Activated T-cell treated with anti-CD3 and anti-CD28 coated beads, Interleukin-2, amount 50 U/mL, for 72 hours (primary cell): ENCODE measurements at places on chromosomes 5 and 9.

DNA sequence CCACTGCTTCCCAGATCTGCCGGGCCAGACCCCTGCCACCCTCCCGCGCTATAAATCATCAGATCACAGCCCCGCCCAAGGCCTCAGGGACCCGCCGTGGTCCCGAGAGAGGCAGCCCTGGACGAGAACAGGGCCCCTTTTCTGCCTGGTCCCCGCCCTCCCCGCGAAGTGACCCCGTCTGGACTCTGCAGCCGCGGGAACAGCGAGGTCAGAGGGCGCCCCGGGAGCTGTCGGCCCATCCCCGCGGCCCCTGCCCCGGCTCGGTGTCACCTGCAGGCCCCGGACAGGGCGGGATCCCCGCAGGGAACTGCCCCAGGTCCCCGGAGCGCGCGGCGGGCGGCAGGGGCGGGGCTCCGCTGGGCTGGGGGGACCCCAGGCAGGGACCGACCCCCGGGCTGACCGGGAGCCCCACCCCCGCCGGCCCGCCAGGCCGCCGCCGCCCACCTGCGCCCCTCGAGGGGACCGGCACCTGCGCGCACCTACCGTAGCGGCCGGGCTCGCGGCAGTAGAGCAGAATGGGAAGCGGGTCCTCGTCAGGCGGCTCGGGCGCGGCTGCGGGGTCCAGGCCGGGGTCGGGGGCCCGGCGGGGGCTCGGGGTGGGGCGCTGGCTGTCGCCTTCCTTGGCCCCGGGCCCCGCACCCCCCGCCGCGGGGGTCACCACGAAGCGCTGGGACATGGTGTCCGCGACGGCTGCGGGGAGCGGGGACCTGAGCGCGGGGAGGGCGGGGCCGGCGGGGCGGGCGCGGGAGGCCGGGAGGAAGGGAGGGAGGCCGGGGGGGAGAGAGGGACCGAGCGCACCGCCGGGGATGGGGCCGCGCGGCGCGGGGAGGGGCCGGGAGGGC lies 43.5 kb upstream of the SLC12A7 start:
- no peak overlapping the region for H3K27ac ChIP-seq
- no peak for DNase-seq
- H3K4me1 ChIP-seq = no peaks in the 10 kb centered on the region

DNA sequence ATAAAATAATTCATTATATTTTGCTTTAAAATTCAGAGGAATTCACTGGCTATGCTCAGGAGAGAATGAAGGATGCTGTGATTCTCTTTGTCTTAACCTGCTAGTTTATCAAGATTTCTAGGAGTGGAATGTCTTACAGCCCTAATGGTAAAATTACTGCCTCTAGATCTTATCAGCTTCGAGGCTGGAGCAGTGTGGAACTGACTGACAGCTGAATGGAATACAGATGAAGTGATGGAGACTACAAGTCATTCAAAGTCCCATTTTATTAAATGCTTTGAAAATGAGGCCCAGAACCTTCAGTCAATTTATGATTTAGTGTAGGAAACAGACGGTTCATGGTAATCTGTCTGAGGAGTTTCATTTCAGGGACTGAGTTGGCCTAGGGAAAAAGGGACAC lies 202.1 kb downstream of the RFX3 start:
- no peak for DNase-seq
- H3K27me3 ChIP-seq = no peaks in the 10 kb centered on the region
- no peaks in the 10 kb centered on the region for H3K4me1 ChIP-seq
- no peak overlapping the region for H3K4me3 ChIP-seq
- peaks cover 8% of the 10 kb centered on the region for H3K36me3 ChIP-seq

GRCh38 chr5:66713998-66714397 lies 117.8 kb downstream of the MAST4 start:
- H3K36me3 ChIP-seq = peaks cover 3% of the 10 kb centered on the region
- peak; percentile 2 for DNase-seq
- no peaks in the 10 kb centered on the region for H3K27me3 ChIP-seq
- peaks cover 5% of the 10 kb centered on the region for H3K4me1 ChIP-seq
- no peak overlapping the region for H3K4me3 ChIP-seq

- H3K36me3 ChIP-seq = peaks cover 3% of the 10 kb centered on the region
- H3K4me1 ChIP-seq = peaks cover 16% of the 10 kb centered on the region
- no peak for DNase-seq
- peaks cover 62% of the 10 kb centered on the region for H3K27me3 ChIP-seq
- H3K27ac ChIP-seq = no peak overlapping the region
- H3K4me3 ChIP-seq = peak overlapping the region; percentile 70
Measured at GRCh38 chr5:161546095-161546469, 443 bp downstream of the GABRB2 start.

DNA sequence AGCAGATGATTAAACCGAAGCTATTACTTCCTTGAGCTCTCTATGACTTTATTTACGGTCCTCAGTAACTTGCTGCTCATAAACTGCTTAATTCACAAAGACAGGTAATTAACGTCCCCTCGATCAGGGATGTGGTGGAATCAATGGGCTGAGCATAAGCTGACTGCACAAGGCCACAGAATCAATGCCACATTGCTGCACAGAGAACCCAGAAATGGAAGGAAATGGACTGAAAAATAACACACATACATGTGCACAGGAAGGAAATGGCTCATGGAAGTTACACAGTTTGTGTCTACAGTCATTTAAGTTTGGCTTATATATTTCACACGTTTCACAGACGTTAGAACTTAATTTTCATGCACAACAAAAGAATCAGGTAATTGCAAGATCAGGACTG lies 118.3 kb upstream of the KLF9 start:
- no peak overlapping the region for H3K27ac ChIP-seq
- H3K27me3 ChIP-seq = no peaks in the 10 kb centered on the region
- peaks cover 45% of the 10 kb centered on the region for H3K4me1 ChIP-seq
- no peaks in the 10 kb centered on the region for H3K36me3 ChIP-seq
